ENCODE measurements at places on chromosomes 16 and 17.

DNA sequence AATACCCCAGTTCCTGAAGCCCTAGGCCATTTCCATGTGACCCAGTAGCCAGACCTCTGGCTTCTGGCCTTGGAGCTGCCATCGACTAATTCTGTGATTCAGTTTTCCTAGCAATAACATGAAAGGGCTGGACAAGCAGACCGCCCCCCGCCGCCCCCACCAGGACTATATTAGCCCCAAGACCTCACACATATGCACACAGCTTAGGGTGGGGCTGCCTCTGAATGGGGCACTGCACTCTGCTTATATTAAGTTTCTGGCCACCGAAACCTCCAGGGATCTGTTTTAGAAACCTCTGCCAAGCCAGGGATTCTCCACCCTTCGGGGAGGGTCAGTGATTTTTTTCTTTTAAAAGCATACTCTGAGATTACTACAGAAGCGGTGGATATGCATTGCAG, 2.3 kb downstream of the RAB11FIP4 start:
- DNase-seq: no peak

DNA sequence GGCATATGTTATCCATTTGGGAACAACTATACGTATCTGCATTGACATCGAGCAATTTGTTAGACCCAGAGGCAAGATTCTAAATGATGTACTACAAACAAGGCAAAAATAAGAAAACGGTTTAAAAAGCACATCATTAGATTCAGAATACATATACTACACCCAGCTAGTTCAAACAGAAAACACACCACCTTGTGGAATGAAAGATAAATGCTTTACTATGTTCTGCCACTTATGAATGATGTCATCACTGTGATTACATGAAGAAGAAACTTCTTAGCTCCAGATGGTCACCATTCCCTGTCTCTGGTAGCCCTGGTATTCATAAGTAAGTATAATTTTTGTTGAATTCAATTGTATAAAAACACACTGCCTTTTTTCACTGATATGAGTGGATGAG, 7.8 kb downstream of the NACA2 start:
- no peak for DNase-seq

DNA sequence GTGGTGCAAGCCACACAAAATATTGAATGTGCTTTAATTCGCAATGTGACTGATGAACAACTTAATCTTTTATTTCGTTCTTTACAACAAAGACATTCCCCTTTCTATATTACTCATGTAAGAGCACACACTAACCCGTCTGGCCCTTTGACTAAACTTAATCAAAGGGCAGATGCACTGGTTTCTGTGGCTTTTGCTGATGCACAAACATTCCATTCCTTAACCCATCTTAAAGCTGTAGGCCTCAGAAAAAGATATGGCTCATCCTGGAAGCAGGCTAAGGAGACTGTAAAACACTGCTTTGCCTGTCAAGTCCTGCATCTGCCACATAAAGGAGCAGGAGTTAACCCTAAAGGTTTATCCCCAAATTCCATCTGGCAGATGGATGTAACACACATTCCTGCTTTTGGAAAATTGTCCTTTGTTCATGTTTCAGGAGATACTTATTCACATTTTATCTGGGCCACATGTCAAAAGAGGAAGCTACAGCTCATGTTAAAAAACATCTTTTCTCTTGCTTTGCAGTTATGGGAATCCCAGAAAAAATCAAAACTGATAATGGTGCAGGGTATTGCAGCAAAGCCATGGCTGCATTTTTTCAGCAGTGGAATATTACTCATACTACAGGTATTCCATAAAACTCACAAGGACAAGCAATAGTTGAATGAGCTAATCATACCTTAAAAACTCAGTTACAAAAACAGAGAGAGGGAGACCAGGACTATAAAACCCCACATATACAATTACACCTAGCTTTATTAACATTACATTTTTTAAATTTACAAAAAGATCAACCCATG, 137.2 kb downstream of the AHSP start:
- DNase-seq: no peak

- no peak for DNase-seq
These were observed 8.8 kb upstream of the MPRIP start for GRCh38 chr17:17033466-17033865.
